ENCODE measurements at places on chromosomes 7 and 10.
A peak's percentile ranks its signal among the peaks of the same experiment; 100 is the strongest.

- no peaks in the 10 kb centered on the region for H3K27me3 ChIP-seq
- no peak overlapping the region for H3K27ac ChIP-seq
- no peaks in the 10 kb centered on the region for H3K4me1 ChIP-seq
- DNase-seq = no peak
- H3K4me3 ChIP-seq = no peak overlapping the region
Measured at GRCh38 chr7:134004829-134005505, 122.2 kb upstream of the LRGUK start.

DNA sequence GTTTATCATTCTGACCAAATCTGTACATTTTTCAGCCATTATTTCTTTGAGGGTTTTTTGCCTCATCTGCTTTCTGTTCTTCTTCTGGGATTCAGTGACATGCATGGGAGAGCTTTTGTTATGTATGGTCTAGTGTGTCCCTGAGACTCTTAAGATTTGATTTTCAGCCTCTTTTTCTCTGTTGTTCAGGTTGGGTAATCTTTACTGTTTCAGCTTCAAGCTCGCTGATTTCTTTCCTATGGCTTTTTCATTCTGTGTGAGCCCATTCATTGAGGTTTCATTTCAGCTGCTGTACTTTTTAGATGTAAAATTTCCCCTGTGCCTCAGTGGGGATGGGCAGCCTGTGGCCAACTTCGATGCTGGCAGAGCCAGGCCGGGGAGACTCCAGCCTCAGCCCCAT, 38.1 kb downstream of the FOXK1 start:
- H3K27me3 ChIP-seq = no peaks in the 10 kb centered on the region
- peaks cover 4% of the 10 kb centered on the region for H3K36me3 ChIP-seq
- H3K4me3 ChIP-seq = no peak overlapping the region
- no peak overlapping the region for H3K27ac ChIP-seq

DNA sequence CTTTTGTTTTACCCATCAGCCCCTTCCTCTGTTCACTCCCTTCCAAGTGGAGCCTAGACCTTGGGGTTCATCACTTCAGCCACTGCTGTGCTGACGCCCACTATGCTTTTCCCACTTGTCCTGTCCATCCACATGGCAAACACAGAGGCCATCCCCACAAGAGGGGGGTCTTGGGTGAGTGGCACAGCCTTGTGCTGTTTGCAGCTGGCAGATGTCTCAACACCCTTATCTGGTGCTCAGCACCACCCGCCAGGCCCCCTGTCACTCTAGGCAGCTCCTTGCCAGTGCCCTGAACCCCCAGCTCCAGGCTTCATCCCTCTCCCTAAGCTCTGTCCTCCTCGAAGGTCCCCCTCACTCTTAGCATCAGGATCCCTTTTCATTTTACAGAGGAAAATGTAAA, 13.1 kb downstream of the BLVRA start:
- no peak for DNase-seq
- no peaks in the 10 kb centered on the region for H3K27me3 ChIP-seq
- H3K4me1 ChIP-seq = no peaks in the 10 kb centered on the region
- H3K27ac ChIP-seq = no peak overlapping the region
- no peak overlapping the region for H3K4me3 ChIP-seq

DNA sequence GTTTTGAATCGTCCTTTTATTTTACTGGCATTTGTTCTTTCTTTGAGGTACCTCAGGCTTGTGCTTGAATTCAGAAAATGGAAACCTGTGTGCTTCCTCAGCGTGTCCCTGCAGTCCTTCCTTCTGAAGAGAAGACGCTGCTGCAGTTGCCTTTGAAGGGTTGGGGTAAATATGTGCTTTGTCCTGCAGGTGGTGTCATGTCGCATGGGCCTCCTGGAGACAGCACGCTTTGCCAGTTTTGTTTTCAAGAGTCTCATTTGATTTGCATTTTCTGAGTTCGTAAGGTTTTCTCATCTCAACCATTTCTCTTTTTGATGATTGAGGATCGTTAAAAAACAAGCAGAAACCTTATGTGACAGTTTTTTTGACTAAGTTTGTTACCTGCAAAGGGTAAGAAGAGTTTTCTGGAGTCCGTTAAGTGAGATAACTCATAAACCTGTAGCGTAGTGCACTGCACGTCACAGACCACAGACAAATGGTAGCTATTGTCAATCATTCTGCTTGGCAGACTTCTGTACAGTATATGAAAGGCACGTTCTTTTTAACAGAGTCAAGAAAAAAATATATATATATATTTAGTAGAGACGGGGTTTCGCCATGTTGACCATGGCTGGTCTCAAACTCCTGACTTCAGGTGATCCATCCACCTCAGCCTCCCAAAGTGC, 57.0 kb downstream of the CDC123 start:
- H3K27ac ChIP-seq = no peak overlapping the region
- H3K4me3 ChIP-seq = no peak overlapping the region
- no peaks in the 10 kb centered on the region for H3K36me3 ChIP-seq
- no peaks in the 10 kb centered on the region for H3K27me3 ChIP-seq
- H3K4me1 ChIP-seq = no peaks in the 10 kb centered on the region

DNA sequence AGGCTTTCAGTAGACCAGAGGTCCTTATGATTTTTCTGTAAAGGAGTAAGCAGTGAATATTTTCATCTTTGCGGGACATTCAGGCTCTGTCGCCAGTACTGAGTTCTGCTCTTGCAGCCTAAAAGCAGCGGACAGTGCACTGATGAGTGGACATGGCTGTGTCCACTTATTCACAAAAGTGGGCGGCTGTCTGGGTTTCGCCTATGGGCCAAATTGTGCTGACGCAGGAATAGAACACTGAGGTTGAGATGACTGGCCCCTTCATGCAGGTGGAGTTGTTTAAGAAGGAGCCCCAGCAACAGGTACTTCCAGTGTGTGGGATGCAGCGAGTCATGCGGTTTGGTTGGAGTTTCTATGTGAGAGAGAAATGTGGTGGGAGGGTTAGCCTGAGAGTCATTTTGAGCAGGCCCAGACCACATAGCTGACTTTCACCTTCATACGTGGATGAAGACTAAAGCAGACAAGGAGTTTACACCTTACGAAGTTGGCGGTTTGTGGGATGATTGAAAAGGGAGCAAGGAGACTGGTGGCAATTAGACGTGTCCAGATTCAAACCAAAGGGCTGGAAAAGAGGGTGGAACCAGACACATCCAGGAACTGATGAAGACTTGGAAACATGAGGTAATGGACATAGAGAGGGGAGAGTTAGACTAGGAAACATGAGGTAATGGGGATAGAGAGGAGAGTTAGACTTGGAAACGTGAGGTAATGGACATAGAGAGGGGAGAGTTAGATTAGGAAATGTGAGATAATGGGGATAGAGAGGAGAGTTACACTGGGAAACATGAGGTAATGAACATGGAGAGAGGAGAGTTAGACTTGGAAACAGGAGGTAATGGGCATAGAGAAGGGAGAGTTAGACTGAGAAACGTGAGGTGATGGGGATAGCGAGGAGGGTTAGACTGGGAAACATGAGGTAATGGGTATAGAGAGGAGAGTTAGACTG, 38.2 kb downstream of the WDR37 start:
- no peak overlapping the region for H3K27ac ChIP-seq
- H3K4me1 ChIP-seq = no peaks in the 10 kb centered on the region
- DNase-seq = peak; percentile 12
- no peaks in the 10 kb centered on the region for H3K27me3 ChIP-seq
- peaks cover 20% of the 10 kb centered on the region for H3K36me3 ChIP-seq

DNA sequence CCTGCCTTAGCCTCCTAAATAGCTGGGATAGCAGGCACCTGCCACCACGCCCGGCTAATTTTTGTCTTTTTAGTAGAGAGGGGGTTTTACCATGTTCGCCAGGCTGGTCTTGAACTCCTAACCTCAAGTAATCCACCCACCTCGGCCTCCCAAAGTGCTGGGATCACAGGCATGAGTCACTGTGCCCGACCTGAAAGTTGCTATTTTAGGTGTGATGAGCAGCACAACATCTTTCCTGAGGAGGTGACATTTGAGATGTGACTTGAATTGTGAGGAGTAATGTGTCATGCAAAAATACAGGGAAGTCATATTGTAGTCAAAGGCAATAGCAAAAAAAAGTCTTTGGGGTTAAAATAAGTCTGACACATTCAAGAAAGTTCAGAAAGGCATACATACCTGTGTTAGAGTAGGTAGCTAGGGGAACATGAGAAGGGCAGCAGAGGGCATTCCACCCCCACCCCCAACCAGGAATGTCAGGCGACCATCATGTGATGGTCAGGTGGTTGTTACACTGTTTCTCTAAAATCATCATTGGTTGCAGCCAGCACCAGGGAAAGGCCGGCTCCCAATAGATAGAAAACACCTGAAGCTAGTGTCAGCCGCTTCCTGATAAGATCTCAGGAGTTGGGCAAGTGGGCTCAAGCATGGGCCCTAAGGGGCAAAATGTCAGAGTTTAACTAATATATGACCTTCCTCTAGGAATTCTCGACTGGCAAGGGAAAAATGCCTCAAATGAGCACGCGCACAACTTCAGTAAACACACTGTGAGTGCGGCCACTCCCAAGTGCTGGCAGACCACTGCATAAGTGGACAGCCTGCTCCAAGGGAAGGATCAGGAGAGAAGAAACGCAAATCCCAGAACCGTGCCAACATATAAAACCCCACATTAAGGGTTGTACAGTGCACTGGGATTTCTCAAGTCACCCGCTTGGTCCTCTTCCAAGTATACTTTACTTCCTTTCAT, at the start of gene TACC2:
Gene TACC2 (plus strand): TSS at position 803 of the 964 bp plus-strand sequence. CDS start 32,819 bp downstream, outside the sequence.
- no peaks in the 10 kb centered on the region for H3K27me3 ChIP-seq
- no peaks in the 10 kb centered on the region for H3K36me3 ChIP-seq
- DNase-seq = no peak
- H3K4me3 ChIP-seq = no peak within 1 kb of the TSS
- no peak within 1 kb of the TSS for H3K27ac ChIP-seq
- no peaks in the 10 kb centered on the region for H3K4me1 ChIP-seq

DNA sequence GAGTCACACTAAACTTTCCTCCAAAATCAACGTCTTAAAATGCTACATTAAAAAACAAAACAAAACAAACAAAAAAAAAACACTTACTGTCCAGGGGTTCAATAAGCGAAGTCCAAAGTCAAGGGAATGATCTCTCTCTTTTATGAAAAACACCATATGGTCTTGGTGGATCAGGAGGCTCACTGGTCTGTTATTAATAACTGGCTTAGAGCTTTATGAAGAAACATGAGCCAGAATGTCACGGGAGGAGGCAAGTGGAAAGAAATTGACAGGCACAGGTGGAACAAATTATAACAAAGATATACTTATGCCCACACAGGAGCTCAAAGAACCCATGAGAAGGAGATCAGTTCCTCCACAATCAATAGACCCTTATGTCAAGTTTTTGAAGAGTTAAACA, at the start of gene MRLN:
Gene MRLN (minus strand): TSS at position 189 of the 400 bp plus-strand sequence.
- no peak within 1 kb of the TSS for H3K27ac ChIP-seq
- H3K27me3 ChIP-seq = no peaks in the 10 kb centered on the region
- no peaks in the 10 kb centered on the region for H3K4me1 ChIP-seq
- H3K4me3 ChIP-seq = no peak within 1 kb of the TSS
- H3K36me3 ChIP-seq = no peaks in the 10 kb centered on the region
- DNase-seq = no peak

GRCh38 chr10:29740981-29741545, 106.3 kb upstream of the SVIL start:
- H3K27me3 ChIP-seq = no peaks in the 10 kb centered on the region
- DNase-seq = peak; percentile 59
- no peaks in the 10 kb centered on the region for H3K36me3 ChIP-seq
- H3K4me1 ChIP-seq = no peaks in the 10 kb centered on the region

DNA sequence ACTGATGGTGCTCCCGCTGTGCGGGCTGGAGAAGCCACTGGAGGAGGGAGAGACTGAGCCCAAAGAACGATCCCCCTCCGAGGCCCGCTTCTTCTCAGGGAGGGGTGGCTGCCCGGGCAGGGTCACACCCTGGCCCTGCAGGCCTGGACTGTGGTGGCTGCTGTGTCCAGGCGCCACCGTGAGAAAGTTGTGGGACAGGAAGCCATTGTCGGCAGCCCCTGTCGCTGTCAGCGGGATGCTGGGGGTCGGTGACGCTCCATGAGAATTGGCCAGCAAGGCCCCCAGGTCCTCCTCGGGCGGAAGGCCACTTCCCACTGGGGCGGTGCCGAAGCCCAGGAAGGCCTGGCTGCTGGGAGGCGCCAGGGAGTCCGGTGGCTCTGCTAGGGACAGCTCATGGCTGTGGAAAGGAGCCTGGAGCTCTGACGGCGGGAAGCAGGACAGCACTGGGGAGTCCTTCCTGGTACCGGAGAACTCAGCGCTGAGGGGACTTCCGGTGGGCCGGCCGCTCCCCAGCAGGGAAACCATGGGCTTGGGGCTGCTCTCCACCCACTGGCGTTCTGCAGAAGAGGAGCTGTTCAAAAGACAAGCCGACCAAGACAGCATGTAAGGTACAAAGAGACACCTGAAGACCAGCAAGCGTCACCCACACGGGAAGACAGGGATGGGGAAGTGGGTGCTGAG, 278.8 kb downstream of the TNS3 start:
- DNase-seq = no peak
- no peaks in the 10 kb centered on the region for H3K27me3 ChIP-seq
- peaks cover 8% of the 10 kb centered on the region for H3K4me1 ChIP-seq
- H3K4me3 ChIP-seq = no peak overlapping the region
- H3K27ac ChIP-seq = no peak overlapping the region

- no peaks in the 10 kb centered on the region for H3K27me3 ChIP-seq
- H3K27ac ChIP-seq = no peak overlapping the region
- DNase-seq = peak; percentile 64
- H3K36me3 ChIP-seq = no peaks in the 10 kb centered on the region
- no peak overlapping the region for H3K4me3 ChIP-seq
Measured at GRCh38 chr10:21993360-21994001, 10.0 kb downstream of the DNAJC1 start.

DNA sequence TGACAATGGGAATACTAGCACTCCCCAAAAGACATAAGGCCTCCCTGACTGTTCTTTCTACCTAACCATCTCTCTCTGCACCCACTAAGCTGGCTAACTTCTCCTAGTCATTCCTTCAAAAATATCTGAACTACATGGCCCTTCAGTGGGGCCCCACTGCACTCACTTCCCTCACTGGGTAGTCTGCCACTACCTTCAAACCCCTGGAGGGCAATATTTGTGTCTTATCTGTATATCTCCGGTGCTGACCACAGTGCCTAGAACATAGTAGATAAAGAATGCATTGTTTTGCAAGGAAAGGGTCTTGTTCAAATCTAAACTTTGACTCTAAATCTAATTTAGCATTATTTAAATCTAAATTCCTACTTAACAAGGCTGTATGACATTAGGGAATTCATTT, 44.3 kb downstream of the CACUL1 start:
- no peaks in the 10 kb centered on the region for H3K36me3 ChIP-seq
- H3K4me3 ChIP-seq = no peak overlapping the region
- no peaks in the 10 kb centered on the region for H3K4me1 ChIP-seq
- no peak overlapping the region for H3K27ac ChIP-seq
- no peak for DNase-seq

GRCh38 chr7:151137791-151138152, 29.7 kb downstream of the GBX1 start:
- no peaks in the 10 kb centered on the region for H3K27me3 ChIP-seq
- H3K36me3 ChIP-seq = peaks cover 25% of the 10 kb centered on the region
- H3K4me1 ChIP-seq = no peaks in the 10 kb centered on the region
- no peak overlapping the region for H3K27ac ChIP-seq
- DNase-seq = no peak

- H3K27ac ChIP-seq = no peak overlapping the region
- H3K4me1 ChIP-seq = no peaks in the 10 kb centered on the region
- no peaks in the 10 kb centered on the region for H3K27me3 ChIP-seq
Measured at GRCh38 chr7:85392789-85393188, 205.9 kb upstream of the SEMA3D start.

- no peak overlapping the region for H3K4me3 ChIP-seq
- no peaks in the 10 kb centered on the region for H3K36me3 ChIP-seq
- H3K27me3 ChIP-seq = no peaks in the 10 kb centered on the region
- DNase-seq = peak; percentile 42
- H3K27ac ChIP-seq = no peak overlapping the region
- H3K4me1 ChIP-seq = no peaks in the 10 kb centered on the region
Measured at GRCh38 chr7:123580406-123581161, 21.0 kb upstream of the ASB15 start.

- H3K36me3 ChIP-seq = no peaks in the 10 kb centered on the region
- H3K4me1 ChIP-seq = no peaks in the 10 kb centered on the region
- no peak for DNase-seq
- H3K4me3 ChIP-seq = no peak overlapping the region
- H3K27ac ChIP-seq = no peak overlapping the region
Measured at GRCh38 chr10:106395041-106395749, 769.3 kb downstream of the SORCS1 start.

Data from fibroblast of lung (primary cell).